Left forelimb (tissue), 1 donor: ENCODE measurements at places on chromosomes 1 and 21.

DNA sequence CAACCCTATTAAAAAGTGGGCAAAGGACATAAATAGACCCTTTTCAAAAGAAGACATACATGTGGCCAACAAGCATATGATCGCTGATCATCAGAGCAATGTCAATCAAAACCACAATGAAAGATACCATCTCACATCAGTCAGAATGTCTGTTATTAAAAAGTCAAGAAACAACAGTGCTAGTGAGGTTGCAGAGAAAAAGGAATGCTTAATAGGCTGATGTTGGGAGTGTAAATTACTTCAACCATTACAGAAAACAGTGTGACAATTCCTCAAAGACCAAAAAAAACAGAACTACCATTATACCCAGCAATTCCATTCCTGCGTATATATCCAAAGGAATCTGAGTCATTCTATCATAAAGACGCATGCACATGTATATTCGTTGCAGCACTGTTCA is 13.2 kb downstream of the USH2A start:
- DNase-seq: no peak

GRCh38 chr1:27233667-27234048 is 774 bp upstream of the WDTC1 start:
- peak; percentile 64 for DNase-seq

DNA sequence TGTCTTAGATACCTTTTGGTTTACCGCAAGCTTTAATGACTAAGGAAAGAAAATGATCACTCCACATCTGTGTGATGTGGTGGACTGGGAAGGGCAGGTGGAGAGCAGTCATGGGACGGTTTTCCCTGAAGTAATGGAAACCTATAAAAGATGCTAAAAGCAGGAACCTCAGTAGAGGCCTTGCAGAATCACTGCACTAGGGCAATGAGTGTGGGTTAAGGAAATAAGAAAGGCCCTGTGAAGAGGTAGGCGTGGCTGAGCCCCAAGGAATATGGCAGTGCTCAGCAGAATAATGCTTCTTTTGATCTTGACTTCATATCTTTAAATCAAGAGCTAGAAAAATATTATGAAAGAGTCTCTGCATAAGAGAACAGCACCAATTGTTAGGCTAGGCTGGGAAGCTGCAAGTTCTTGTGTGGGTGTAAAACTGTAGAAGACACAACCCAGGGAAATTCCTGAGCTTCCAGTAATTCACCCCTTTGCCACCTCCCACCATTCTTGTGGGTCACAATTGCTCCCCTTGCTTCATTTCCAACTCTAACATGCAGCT is 49.9 kb downstream of the CLCA4 start:
- no peak for DNase-seq

DNA sequence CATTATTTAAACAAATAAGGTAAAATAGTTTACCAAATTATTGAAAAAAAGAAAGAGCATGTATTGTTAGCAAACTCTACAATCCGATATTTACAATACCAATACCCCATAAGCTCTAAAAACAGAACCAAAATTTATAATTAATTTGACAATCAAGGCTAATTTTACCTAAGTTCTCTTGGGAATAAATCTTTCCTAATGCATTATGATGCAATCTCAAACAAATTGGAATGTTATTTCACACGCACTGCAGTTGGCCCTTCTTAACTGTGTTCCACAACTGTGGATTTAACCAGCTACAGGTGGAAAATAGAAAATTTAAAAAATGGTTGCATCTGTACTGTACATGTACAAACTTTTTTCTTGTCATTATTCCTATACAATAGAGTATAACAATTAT is 300.1 kb downstream of the BRINP3 start:
- DNase-seq: no peak

DNA sequence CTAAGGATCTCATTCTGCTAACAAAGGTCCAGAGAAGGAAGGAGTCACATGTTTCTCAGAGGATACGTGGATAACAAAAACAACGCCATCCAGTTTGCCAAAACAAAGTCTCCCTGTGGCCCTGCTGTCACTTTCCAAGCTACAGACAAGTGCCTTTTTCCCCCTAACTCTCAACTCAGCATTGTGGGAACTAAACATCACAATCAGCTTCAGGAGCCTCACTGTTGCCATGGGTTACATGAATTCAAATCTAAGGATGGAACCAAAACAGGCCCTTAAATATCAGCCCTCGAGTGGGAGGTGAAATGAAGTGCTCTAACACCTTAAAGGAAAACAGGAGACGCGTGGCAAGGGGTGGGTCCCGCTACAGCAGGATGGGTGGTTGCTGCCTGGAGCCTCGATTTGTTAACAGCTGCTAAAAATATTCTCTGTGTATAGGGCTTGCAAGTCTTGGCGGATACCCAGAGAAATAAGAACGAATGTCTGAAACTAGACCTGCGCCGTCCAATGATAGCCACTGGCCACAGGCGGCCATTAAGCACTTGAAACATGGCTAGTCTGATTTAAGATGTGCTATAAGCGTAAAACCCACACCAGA is 66.4 kb upstream of the SOD1 start:
- no peak for DNase-seq

DNA sequence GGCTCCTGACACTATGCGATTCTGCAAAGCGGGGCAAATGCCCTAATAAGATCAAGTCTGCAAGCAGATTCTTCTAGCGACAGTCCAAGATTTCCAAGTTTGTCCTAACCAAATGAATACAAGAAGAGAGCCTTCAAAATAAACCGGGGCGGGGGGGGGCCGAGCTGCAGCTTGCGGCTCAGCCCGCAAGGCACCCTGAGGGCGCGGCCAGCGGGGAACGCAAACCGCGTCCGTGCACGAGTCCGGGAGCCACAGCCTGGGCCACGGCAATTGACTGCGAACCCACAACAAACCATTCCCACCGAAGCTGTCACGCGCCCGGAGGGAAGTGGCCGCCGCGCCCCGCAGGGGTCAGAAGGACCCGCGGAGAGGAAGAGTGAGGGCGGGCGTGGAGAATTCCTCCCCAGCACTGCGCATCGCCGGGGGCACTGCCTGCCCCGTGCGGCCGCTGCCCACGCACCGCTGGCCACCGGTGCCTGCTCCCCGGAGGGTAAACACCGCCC is 687 bp downstream of the TGFBR3 start:
- DNase-seq: peak; percentile 73

DNA sequence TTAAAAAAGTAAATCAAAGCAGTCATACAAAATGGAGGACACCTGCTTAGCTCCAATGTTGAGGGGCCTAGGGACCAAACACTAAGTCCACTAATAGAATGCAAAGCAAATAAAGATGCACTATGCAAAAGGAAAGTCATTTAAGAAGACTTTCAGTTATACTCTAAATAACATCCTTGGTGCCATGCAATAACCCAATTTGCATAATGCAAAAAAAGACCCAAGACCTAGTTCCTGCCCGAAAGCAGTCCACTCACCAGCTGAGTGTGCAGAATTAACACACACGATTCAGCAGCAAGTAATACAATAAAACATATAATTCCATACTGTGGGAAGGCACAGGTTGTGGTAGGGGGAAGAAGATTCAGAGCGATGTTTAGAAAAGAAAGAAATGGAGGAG is 101.8 kb downstream of the TGFBR3 start:
- DNase-seq: no peak

DNA sequence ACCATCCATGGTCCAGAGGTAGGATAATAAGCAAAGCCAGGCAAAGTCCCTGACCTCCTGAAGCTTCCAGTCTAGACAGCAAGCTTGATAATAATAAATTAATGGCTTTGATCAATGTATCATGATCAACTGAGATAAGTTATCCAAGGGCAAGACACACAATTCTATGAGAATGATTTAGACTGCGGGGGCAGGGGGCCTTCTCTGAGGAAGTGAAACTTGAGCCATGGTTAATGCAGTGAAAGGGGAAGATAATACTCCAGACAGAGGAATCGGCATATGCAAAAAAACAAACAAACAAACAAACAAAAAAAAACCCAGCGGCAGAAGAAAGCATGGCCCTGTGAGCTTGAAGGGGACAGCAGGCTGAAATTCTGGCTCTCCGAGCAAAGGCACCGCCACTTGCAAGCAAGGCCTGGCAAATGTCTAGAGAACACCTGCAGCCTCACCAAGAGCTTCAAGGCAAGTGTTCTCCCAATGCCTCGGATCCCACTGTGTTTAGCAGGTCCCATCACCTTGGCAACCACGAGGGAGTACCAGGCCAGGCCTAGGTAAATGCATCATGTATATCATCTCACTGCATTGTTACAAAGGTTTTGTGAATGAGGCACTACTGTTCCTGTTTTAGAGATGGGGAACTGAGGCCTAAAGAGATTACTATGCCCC is 24.9 kb downstream of the CSMD2 start:
- no peak for DNase-seq

- no peak for DNase-seq
Observed at GRCh38 chr1:923991-924655, 400 bp downstream of the SAMD11 start.

GRCh38 chr1:6489799-6490180 is 1.7 kb downstream of the PLEKHG5 start:
- peak; percentile 82 for DNase-seq

- no peak for DNase-seq
Observed at GRCh38 chr1:41322835-41323234, 38.4 kb upstream of the FOXO6 start.

DNA sequence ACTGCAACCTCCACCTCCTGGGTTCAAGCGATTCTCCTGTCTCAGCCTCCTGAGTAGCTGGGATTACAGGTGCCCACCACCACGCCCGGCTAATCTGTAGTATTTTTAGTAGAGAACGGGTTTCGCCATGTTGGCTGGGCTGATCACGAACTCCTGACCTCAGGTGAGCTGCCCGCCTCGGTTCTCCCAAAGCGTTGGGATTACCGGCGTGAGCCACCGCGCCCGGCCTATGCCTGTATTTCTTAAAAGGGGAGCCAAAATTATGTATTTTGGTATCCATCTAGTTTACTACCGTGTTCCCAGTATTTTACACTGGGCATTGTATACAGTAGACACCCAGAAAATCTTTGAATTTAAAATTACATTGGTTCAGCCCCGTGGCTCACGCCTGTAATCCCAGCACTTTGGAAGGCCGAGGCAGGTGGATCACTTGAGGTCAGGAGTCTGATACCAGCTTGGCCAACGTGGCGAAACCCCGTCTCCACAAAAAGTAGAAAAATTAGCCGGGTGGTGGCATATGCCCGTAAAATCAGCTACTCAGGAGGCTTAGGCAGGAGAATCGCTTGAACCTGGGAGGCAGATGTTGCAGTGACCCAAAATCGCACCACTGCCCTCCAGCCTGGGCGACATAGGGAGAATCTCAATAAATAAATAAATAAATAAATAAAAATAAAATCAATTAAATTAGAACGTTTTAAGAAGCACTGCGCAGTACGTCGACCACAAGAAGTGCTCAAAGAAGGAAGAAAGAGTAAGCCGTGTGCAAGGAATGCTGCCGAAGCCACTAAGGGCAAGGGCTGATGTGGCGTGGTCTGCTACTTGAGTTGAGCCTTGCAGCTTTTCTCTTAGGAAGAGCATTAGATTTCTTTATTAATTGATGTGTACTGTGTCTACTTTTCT is 1.5 kb upstream of the THRAP3 start:
- no peak for DNase-seq

- DNase-seq: no peak
Observed at GRCh38 chr1:175887981-175888428, 144.6 kb upstream of the TNR start.

DNA sequence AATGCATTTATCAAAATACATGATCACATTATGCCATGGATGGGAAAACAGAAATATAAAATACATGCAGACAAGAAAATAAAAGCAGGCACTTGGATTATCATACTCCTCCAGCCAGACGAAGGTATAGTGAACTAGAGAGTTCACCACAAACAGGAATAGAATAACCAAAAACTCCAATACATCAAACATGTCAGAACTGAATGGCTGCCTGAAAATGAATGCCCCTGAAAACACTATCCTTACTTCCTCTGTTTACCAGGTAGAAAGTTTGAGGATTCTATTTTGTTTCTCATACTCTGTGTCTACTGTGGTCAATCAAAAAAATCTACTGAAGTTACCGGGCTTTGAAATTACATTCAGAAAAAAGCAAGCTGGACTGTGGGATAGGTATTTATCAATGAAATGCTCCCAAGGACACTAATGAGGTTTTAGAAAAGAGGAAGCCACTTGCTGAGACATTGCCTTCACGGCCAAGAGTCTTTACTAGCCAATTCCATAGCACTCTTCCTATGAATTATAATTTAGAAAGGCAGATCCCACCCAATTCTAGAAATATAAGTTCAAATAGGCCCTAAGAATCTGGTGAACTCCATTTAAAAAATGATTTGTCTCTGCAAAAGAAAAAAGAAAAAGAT is 197.7 kb downstream of the SMYD3 start:
- DNase-seq: no peak

DNA sequence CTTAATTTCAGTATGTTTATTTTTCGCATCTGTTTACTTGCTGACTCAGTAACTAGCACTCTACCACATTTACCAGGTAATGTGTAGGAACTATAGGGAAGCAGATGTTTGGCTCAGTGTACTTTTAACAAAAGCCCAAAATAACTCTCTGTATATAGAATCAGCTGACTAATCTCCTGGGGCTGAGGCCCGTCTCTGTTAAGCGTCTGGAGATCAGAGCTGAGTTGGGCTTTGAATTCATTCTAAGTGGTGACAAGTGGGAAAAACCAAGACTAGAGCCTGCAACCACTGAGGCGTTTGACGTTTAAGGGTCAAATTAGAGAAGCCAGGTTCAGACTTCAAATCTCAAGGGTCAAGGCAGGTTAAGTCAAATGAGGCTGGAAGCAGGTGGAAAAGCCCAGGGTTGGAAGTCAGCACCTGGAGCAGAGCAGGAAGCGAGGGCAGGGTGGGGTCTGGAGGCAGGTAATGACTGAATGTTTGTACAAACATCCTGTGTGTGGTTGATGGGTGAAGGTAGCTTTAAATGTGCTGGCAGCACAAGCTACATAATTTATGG is 56.8 kb upstream of the LYST start:
- no peak for DNase-seq

GRCh38 chr1:202145068-202145743 is 669 bp upstream of the ARL8A start:
- DNase-seq: no peak

DNA sequence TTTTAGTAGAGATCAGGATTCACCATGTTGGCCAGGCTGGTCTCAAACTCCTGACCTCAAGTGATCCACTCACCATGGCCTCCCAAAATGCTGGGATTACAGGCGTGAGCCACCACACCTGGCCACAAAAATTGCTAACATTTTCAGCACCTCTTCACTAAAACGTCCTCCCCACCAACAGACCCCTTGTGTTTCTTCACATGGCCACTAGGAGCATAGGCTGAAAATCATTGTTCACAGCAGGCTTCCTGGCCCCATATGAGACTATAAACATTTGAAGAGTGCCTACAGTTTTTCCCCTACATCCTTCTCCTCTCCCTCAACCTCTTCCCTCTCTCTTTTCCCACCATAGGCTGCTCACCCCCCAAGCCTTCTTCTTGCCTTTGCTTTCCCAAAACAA is 28.0 kb upstream of the SFPQ start:
- DNase-seq: no peak

- no peak for DNase-seq
Observed at GRCh38 chr1:229022595-229023333, 248.1 kb upstream of the RAB4A start.
